ENCODE measurements at places on chromosomes 13 and 19. TPM values are rescaled to one million over a fixed set of nuclear protein-coding genes. Genes with fewer than 3 reads are reported as not detected.

Gene KPNA3
- total RNA-seq = 25.6 TPM

Gene WDFY2
- total RNA-seq = 2.4 TPM

Gene LILRB1
- total RNA-seq = not detected

Gene PSENEN
- 12.3 TPM for total RNA-seq

Gene SLC10A2
- total RNA-seq = not detected

Gene TMIGD2
- total RNA-seq = not detected

Gene CD79A
- not detected for total RNA-seq

Gene CASP14
- not detected for total RNA-seq

Gene ATP4A
- total RNA-seq = not detected

Gene ZNF835
- 0.38 TPM for total RNA-seq

Gene TUBB4A
- not detected for total RNA-seq

Gene GGN
- 0.13 TPM for total RNA-seq

Gene ASF1B
- total RNA-seq = 18.3 TPM

Gene CDX2
- total RNA-seq = not detected

Gene ACER1
- not detected for total RNA-seq

Gene ZNF749
- 15.6 TPM for total RNA-seq

Gene SMAD9
- total RNA-seq = 9.6 TPM

Gene ZNF460
- total RNA-seq = 106 TPM

Gene ZFR2
- total RNA-seq = not detected

Gene C19orf33
- total RNA-seq = 34.5 TPM

Gene SLC8A2
- not detected for total RNA-seq

Gene RINL
- total RNA-seq = 6.8 TPM

Gene LRRC25
- not detected for total RNA-seq

Gene GRIN3B
- 0.97 TPM for total RNA-seq

Gene FFAR3
- total RNA-seq = not detected

Gene B3GNT8
- total RNA-seq = 1.1 TPM

Gene EBI3
- 0.16 TPM for total RNA-seq

Gene PLPP2
- total RNA-seq = 89.1 TPM

Gene OR10H1
- total RNA-seq = not detected

Gene ITM2B
- 257 TPM for total RNA-seq

Gene ZNF415
- total RNA-seq = 2.9 TPM

Gene SERPINE3
- not detected for total RNA-seq

Gene SLC6A16
- under 0.01 TPM for total RNA-seq

Gene GSX1
- total RNA-seq = not detected

Gene RAB20
- total RNA-seq = 1.5 TPM

Gene LPAR6
- total RNA-seq = 47.9 TPM

Data from bladder microvascular endothelial cell (primary cell).